Spinal cord (tissue), 10 donors: ENCODE measurements at places on chromosomes 11 and 22. TPM values are rescaled to one million over a fixed set of nuclear protein-coding genes. Genes with fewer than 3 reads are reported as not detected.

EXPH5 gene
- polyA plus RNA-seq = 0.86 TPM

DNA sequence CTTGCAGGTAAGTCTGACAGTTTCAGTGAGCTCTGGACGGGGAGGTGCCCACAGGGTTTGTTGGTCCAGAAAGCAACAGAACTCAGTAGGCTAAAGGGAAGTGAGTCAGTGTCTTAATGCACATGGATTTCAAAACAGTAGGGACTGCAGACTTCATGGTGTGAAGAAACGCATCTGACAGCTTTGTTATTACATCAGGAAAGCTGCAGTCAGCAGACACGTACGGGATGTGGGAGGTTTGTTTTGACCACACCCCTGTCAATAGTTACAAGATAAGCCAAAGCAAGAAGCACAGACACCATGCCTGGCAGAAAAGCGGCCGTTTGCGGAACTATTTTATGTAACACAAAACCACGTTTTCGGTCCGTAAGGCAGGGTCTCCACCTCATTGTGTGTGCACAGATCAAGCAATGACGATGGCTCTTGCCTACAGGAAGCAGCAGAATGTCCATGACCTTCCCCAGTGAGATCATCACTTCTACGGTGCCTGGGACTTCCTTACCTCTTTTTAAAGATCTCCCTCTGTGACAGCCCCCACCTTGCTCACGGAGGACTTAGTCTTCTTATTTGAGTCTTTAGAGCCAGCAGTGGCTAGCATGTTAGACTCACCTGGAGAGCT, 58.2 kb upstream of the FTH1 start:
- DNase-seq = no peak

MYRF gene
- polyA plus RNA-seq = 112 TPM

SRRD gene
- polyA plus RNA-seq = 32.1 TPM

GRAMD1B gene
- 46.0 TPM for polyA plus RNA-seq

DNA sequence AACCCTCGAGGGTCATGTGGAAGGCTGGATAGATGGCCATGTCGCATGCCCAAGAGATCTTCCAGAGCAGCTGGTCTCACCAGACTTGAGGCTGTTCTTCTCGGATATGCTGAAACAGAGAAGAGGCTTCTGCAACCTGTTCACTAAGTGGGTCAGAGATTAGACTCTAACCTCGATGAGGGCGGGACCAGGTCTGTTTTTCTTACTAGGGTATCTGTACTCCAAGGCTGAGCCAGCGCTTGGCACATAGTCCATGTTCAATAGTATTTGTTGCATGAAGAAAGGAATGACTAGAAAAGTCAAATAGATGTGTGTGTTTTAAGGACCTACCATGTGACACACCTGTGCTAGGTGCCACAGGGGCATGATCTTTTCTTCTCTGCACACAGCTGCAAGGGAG, 43.6 kb downstream of the ABTB2 start:
- DNase-seq = no peak
